ENCODE measurements at places on chromosomes 4 and X.
A peak's percentile ranks its signal among the peaks of the same experiment; 100 is the strongest.

GRCh38 chrX:69388526-69388925, 115.6 kb upstream of the NALF2 start:
- no peak for DNase-seq

DNA sequence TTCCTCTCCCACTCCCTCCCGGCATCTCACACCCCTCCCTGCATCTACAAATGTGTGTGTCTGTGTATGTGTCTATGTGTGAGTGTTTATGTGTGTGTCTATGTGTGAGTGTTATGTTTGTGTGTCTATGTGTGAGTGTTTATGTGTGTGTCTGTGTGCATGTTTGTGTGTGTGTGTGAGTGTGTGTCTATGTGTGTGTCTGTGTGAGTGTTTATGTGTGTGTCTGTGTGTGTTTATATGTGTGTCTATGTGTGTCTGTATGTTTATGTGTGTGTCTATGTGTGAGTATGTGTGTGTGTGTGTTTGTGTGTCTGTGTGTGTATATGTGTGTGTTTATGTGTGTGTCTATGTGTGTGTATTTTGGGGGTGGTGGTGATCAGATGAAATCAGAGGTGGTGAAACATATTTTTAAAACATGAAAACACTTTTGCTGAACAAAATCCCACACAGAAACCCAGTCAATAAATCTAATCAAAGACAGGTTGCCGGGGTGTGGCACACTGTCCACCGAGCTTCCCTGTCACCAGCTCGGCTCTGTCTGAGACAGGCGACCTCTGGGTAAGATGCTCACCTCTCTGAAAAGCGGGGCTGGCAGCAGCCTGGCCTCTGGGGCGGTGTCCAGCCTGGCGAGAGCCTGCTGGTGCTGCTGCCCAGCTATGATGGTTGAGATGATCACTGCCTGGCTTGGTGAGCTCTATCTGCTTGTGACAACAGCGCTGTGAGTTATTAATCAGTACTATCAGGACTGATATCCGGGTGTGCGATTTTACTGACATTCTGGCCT, 186.7 kb upstream of the PSAPL1 start:
- no peak for DNase-seq

DNA sequence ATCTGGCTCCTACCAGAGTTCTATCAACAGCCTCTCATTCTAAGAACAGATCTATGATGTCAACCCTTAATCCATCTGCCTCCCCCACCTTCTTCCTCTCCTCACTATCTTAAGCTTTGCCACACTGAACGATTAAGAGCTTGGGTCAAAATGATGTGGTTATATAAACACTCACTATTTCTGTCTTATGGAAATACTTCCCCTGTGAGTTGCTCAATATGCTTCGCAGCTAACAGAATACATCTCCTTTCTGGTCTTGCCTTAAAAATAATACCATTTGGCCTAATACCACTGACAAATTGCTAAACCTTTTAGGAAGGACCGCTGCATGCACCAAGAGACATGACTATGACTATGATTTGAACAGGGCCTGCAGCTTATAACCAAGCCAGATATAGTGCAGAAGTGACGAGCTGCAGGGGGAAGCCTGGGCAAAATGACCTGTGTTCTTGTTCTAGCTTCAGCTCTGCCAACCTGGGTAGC, 130.9 kb downstream of the RNF150 start:
- no peak for DNase-seq

DNA sequence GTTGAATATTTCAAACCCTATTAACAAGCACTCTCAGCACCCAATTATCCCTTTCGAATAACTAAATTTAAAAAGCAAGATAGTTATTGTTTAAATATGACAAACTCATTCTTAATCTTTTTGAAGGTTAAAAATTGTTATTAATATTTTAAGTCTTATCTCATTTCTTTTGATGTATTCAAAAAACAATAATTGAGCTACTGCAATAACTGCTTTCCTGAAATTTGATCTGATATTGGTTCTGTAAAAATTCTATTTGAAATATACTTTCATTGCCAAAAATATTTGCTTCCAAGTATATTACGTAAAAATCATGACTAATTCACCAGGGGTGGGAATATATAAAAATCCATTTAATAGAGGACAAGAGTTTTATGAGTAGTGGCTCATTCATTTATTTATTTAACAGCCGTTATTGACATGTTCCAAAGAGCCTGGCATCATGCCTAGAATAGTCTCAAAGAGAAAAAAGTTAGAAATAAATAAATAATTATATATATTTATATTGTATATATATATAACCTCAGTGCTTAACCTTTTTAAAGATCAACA, 34.4 kb downstream of the GLRA3 start:
- no peak for DNase-seq

- no peak for DNase-seq
Observed at GRCh38 chr4:177547985-177548384, 105.7 kb upstream of the AGA start.

DNA sequence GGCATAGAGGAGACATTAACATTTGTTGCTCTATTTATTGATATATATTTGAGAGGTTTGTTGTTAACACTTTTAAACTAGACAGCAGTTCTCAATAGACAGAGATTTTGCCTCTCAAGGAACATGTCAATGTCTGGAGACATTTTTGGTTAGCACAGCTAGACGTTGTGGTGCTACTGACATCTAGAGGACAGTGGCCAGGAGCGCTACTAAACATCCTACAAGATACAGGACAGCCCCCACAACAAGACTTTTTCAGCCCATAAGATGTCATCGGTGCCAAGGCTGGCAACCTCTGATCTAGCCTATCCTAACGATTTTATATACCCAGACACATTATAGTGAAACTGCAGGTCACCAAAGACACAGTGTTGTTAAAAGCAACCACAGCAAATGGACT, 18.4 kb upstream of the CTSO start:
- DNase-seq = no peak

- DNase-seq = no peak
Observed at GRCh38 chr4:175238827-175239517, 320.8 kb downstream of the ADAM29 start.

DNA sequence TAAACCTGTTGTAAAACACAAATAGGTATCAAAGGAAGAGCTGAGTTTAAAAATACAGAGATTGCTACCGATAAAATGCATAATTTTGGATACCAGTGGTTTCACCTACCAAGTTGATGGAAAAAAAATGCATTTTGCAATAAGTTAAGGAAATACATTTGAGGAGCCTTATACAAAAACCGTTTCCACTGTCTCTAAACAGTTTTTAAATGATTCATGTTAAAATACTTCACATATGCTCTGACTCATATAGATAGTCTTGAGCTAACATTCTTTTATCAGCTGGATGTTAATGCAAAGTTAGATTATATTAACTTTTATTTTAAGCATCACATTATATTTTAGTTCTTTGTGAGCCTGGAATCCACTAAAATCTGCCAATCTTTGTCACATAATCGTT, 50.6 kb upstream of the ANKRD17 start:
- DNase-seq = no peak

- no peak for DNase-seq
Observed at GRCh38 chr4:25700661-25701060, 45.0 kb downstream of the SLC34A2 start.

GRCh38 chrX:148536961-148537360, 36.5 kb downstream of the AFF2 start:
- no peak for DNase-seq

DNA sequence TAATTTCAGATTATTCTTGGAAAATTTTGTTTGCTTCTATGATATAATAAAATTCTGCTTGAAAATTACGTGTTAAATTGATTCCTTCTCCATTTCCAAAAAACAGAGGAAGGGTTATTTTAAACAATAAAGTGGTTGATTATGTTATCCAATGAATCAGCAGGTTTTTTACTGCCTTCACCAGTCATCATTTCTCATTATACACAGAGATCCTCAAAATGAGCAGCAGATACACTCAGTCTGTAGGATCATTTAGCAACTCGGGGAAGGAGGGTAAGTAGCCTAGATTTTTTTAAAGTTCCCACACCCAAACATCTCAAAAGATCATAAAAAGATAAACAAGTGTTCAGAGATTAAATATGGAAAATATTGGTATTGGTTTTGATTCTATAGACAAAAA, 6.8 kb upstream of the TMEM144 start:
- no peak for DNase-seq

GRCh38 chrX:21963269-21963668, 22.8 kb downstream of the SMS start:
- DNase-seq = no peak

GRCh38 chr4:41189666-41190065, 24.7 kb downstream of the APBB2 start:
- no peak for DNase-seq

DNA sequence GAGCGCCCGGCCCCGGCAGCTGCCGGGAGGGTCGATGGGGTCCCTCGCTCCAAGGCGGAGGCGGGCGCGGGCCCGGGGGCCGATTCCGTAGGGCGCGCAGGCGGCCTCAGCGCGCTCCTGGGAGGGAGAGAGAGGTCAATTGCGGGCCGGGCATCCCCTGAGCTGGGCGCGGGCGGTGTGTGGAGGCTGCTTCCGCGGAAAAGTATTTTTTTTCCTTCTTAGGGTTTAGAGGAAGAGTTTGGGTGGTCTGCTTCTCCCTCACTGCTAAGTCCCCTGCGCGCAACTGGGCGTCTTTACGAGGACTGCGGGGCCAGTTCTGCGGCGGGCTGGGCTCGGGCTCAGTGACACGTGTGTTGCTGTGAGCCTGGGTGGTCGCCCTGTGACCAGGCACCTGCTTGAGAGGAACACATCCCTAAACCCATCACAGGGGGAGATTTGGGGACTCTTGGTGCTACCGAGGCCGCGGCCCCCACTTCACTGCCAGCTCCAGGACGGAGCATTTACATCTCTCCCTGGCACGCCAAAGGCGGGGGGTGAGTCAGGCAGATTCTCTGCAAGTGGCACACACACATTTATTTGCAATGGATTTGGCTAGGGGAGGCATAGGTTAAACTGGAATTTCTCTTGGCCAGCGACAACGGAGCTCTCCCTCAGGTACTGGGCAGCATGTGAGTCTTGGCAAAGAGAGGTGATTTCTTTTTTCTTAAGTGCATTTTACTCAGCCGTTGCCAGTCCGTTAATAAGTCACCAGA, 151.2 kb upstream of the SLC4A4 start:
- peak; percentile 70 for DNase-seq

DNA sequence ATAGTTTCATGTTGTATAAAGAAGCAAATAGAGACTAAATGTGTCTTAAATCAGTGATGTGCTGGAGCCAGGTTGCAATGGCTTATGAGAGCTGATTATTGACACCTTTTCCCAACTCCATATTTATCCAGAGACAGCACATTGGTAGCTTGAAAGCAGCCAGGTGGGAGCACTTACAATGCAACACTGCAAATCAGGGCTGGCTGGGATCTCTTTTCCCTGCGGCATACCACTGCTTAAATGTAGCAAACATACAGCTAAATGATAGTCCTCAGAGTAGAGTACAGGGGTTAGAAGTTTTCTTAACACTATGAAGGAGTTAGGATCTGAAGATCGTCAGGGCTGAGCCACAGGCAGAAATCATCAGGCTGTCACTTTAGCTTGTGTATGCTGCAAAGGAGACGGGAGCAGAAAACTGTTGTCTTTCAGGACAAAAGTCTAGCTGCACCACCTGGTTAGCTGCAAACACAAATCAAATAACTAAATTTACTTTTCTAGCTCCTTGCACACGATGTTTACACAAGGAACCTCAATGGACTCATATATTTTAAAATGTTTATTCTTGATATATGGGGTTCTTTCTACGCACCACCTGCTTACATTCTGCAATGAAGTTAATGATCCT, 527.3 kb downstream of the TLL1 start:
- no peak for DNase-seq

GRCh38 chr4:145295547-145295946, 115.2 kb upstream of the OTUD4 start:
- no peak for DNase-seq

DNA sequence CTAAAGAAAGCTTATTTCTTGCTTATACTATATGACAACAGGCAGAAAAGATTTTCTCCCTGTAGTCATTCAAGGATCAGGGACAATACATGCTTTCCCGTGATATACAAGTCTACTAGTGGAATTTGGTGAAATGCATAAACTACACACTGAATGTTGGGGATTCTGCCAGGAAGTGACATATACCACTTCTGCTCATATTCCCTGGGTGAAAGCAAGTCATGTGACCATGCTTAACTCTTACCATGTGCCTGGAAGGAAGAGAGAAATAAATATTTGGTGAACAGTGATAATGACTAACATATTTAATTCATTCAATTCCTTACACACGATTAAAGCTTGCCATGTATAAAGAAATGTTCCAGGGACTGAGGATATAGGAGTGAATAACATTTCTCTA, 534.6 kb downstream of the PPARGC1A start:
- DNase-seq = no peak

All from stimulated activated effector memory CD8-positive, alpha-beta T cell treated with anti-CD3 and anti-CD28 coated beads, Interleukin-12 subunit alpha, Interleukin-12 subunit beta, amount 100 ng/mL, for 72 hours (primary cell).